ENCODE measurements at places on chromosomes 1 and 21.

DNA sequence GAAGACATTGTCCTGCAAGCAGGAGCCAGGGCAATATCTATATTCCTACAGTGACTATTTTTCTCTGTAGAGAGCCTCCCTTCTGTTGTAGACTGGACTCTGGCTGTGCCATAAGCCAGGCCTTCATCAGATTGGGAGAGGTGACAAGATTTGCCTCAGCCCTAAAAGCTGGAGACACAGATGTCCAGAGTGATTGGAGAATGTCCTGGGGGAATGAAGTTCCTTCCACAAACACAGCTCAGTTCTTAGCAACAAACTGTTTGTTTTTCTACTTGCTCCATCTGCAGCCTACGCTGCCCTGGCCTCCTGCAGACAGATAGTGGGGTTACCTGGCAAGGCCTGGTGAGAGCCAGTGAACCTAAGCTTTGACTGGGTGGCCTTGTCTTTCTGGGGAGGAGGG lies 29.9 kb upstream of the SNX27 start:
- DNase-seq: no peak

- no peak for DNase-seq
Measured at GRCh38 chr1:239253032-239253431, 133.3 kb upstream of the CHRM3 start.

DNA sequence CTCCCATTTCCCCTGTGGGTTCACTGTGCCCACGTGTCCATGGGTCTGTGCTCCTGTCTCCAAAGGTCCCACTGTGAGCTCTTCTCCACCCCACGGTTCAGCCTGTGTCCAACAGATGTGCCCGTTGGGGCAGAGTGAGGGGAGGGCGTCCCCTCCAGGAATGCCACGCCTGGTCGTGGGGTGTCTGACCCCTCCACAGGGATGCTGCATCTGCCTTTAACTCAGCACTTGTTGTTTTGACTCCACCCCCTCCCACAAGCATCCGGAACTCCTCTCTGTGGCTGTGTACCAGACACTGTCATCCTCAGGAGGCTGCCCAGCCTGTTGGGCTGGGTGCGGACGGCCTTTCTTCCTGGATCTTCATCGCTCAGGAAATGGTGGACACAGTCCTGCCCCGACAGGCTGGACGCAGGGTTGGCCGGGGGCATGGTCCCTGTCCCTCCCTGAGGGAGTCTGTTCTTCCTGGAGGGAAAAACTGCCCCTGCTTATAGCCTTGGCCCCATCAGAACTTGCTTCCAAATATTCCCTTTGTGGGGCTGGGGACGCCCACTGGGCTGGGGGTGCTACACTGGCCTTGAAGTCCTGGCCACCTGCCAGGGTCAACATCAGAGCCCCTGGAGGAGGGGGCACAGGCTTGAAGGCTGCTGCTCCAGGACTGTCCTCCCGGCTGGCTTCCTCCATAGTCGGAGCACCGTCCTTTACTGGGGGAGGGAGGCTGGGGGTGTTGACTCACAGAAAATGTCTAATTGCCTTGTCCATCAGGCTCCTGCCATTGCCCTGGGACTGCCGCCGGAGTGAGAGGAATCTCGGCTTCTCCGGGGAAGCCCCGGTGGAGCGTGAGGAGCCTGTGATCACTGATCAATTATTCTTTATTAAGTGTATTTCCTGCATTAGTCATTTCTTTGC lies 182.0 kb upstream of the C1orf174 start:
- DNase-seq: no peak

GRCh38 chr21:44942566-44942965 lies 2.7 kb downstream of the SLX9 start:
- no peak for DNase-seq

DNA sequence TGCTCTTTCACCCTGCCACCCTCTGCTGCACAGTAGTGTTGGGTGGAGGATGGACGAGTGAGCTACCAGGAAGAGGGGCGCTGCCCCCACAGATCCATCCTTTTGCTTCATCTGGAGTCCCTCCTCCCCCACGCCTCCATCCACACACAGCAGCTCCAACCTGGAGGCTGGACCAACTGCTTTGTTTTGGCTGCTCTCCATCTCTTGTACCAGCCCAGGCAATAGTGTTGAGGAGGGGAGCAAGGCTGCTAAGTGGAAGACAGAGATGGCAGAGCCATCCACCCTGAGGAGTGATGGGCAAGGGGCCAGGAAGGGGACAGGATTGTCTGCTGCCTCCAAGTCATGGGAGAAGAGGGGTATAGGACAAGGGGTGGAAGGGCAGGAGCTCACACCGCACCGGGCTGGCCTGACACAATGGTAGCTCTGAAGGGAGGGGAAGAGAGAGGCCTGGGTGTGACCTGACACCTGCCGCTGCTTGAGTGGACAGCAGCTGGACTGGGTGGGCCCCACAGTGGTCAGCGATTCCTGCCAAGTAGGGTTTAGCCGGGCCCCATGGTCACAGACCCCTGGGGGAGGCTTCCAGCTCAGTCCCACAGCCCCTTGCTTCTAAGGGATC lies 8.5 kb downstream of the CHRNB2 start:
- no peak for DNase-seq

GRCh38 chr1:114561333-114561732 lies 20.1 kb downstream of the BCAS2 start:
- DNase-seq: no peak

DNA sequence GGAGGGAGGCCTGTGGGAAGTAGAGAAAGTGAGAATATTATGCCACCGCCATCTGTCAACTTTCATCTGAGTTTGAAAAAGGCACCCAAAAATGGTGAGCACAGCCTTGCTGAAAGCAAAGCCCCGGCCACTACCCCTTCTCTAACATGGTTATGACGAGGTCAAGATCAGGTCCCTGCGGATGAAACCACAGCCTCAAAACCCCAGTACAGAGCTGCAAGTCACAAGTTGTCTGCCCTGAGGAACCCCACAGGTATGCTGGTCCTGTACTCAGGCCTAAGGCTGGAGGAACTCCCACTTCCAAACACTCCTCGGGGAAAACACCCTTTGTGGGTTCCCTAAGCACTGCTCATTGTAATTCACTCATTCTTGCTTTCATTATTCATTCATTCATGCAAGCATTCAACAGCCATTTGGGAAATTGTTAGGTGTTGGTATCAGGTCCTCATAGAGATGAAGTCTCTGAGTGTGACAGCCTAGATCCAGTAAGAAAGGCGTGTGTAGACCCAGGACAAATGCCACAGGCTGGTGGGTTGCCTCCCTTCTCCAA lies 216.6 kb upstream of the EDN2 start:
- no peak for DNase-seq

- no peak for DNase-seq
Measured at GRCh38 chr1:160748878-160749269, 9.8 kb downstream of the SLAMF7 start.

GRCh38 chr1:118077331-118078045 lies 107.5 kb downstream of the SPAG17 start:
- peak; percentile 66 for DNase-seq

DNA sequence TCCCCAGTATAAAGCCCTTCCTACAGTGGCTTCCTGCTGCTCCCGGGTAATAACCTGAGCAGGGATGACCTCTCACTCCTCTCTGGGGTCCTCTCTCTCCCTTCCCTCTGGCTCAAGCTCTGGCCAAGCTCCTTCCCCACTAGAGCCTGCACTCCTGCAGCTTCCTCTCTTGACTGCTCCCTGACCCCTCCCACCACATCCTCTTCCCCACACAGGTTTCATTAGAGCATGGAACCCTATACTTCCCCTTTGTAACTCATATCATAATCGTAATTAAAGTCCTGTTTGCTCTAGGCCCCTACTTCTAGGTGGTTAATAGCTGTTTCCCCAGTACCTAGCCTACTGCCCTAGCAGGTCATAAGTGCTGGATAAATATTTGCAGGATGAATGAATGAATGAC lies 146.2 kb downstream of the C1orf21 start:
- DNase-seq: no peak

GRCh38 chr1:6359216-6360116 lies 34.1 kb downstream of the ACOT7 start:
- no peak for DNase-seq

DNA sequence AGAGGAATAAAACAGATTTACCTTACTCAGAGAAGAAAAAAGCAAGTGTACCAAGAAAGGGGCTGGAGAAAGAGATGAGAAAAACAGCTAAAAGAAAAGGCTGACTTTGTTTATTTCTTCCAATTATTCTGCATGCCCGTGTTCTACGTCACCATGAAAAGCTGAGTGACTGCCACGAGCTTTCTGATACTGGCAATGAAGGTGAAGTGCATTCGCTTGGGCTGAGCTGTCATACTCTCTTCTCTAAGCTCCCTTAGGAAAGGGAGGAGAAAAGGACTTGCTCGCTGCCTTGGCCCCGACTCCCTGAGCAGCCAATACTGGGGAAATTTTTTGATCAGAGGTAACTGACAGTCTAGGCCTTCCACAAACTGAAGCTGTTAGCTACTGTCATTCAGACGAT lies 105.4 kb downstream of the SMYD2 start:
- DNase-seq: no peak

DNA sequence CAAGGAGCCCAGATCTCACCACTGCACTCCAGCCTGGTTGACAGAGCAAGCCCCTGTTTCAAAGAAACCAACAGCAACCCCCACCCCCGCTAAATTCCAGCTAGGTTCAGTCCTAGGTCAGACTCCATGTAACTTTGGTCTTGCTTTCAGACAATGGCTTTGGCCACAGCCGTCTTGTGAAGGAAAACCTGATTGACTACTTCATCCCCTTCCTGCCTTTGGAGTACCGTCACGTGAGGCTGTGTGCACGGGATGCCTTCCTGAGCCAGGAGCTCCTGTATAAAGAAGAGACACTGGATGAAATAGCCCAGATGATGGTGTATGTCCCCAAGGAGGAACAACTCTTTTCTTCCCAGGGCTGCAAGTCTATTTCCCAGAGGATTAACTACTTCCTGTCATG lies 12.9 kb downstream of the TOR3A start:
- no peak for DNase-seq

- DNase-seq: no peak
Measured at GRCh38 chr1:240385985-240386978, 225.7 kb downstream of the GREM2 start.

GRCh38 chr1:9145021-9145668 lies 16.2 kb upstream of the GPR157 start:
- DNase-seq: no peak

DNA sequence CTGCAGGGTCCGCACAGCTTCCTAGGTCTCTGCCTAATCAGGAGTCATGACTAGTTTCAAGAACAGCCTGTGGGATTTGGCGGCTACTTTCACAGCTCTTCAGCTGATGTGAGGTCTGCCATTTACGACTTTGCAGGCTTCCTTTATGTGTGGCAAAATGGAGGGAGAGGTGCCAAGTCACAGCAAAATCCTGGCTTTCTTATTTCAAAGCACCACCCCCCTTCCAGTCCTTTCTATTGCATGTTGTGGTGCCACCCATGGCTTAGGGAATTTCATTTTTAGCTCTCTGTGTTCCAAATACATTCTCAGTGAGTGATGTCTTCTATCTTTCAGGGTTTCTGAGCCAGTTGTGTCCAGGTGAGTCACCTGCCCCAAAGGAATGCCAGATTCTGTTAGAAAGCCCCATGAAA lies 75.1 kb upstream of the WLS start:
- DNase-seq: no peak

DNA sequence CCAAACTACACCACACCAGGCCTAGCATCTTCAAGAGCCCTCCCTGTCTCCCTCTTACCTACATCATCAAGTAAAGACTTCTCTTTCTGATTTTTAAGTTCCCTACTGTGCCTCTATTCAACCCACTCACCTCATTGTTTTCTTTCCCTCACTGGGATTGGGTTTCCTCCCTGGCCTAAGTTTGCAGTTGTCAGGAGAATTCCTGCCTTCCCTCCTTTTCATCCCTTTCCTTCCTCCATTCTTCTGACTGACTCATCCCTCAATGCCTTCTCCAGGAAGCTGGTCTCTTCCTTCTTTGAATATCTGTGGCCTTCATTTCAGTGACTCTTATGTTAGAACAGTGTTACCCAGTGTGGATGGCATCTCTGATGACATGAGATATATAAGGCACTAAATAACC lies 139.9 kb upstream of the KIAA0040 start:
- no peak for DNase-seq

DNA sequence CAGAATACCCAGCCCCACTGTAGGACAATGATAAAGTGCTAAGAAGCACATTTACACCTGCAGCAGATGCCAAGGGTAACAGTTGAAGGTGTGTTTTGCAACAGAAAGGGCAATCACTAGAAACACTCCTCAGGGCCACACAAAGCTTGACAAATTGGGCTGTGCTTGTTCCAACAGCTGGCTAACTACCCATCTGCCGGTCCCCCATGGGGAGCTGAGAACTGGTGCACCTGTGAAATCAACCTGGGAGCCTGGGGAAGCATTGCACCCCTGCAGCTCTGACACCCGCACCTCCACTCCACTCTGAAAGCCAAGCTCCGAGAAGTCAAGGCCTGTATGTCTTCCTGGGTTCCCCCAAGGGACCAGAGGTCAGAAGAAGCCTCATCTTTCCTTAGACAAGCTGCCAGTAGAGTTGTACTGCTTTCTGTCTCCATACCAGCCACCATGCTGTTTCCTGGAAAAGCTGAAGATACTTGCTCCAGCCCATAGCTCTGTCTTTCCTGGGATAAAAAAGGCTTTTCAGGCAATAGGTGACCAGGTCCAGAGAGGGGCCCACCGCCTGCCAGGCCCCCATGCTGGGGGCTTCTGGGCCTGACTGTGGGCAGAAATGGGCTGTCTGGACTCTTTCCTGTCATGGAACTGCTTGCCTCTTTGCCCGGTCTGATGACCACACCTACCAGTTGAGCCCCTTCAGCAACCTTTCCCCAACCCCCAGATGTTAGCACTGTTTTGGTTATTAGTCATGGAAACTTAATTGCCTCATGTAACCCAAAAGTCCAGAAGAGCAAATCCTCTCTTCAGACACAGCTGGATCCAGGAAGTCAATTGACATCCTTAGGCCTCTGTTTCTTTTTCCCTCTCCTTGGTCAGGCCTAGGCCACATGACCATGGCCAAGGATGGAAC lies 93.6 kb downstream of the KIF14 start:
- no peak for DNase-seq

DNA sequence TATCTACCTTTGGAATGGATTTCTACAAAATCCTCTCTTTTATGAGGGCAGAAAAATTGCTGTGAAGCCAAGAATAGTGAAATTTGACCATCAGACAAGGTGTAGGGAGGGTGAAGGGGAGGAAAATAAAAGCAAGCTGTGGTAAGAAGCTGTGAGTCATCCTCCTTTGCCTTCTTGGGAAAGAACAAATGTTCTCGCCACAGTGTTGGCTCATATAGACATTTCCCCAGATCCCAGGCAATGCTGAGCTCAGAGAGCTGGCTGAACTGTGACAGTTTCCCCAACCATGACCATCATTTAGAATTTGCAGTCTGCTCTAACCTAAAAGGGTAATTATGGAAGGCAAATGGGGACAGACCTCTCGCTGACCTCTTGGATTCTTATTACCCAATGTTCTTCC lies 235.4 kb downstream of the PBX1 start:
- no peak for DNase-seq

GRCh38 chr1:62621907-62622306 lies 24.6 kb downstream of the ANGPTL3 start:
- DNase-seq: no peak

All from NCI-H1105 treated with DMSO at 0.1 percent for 48 hours (cell line).